ENCODE measurements at places on chromosomes 16 and 17. TPM values are rescaled to one million over a fixed set of nuclear protein-coding genes. Genes with fewer than 3 reads are reported as not detected.
A peak's percentile ranks its signal among the peaks of the same experiment; 100 is the strongest.

Gene JPH3
- under 0.01 TPM for total RNA-seq

GRCh38 chr17:75998327-75998795, 2.3 kb upstream of the CDK3 start:
- no peaks in the 10 kb centered on the region for H3K27me3 ChIP-seq
- no peak overlapping the region for H3K4me3 ChIP-seq
- H3K27ac ChIP-seq = peak overlapping the region; percentile 93

- peak; percentile 74 for DNase-seq
- H3K4me3 ChIP-seq = peak overlapping the region; percentile 53
- H3K27me3 ChIP-seq = no peaks in the 10 kb centered on the region
- peaks cover 55% of the 10 kb centered on the region for H3K4me1 ChIP-seq
- peak overlapping the region; percentile 95 for H3K27ac ChIP-seq
- H3K36me3 ChIP-seq = peaks cover 4% of the 10 kb centered on the region
These were observed 709 bp upstream of the ENO3 start for GRCh38 chr17:4950075-4950745.

GRCh38 chr17:56292010-56292409, 138.7 kb downstream of the ANKFN1 start:
- H3K4me3 ChIP-seq = no peak overlapping the region

Gene UBE2G1
- 25.3 TPM for total RNA-seq

DNA sequence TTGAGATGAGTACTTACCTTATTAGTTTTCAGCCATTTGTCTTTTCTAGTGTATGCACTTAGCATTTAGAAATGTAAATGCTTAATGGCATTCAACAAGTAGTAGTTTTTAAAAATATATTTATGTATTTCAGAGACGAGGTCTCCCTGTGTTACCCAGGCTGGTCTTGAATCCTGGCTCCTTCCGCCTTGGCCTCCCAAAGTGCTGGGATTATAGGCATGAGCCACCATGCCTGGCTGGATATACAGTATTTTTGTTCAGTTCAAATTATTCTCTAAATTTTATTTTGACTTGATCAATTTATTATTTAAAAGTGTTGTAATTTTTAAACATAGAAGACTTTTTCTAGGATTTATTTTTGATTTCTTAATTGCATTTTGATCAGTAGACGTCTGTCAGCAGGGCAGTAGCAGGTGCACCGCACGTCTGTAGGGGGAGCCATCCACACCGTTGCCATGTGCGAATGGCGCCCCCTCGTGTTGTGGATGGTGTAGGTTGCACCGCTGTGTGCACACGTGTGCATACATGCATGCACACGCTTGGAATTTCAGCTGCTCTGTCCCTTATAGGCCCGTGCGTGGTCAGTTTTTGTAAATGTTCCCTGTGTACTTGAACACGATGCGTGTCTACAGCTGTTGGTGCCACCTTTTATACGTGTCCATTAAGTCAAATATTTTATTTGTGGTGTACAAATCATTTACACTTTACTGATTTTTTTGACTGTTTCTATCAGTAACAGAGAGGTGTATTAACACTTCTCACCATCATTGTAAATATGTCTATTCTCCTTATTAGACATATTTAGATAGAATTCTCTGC, 30.6 kb downstream of the RPTOR start:
- peak; percentile 90 for DNase-seq
- H3K4me3 ChIP-seq = no peak overlapping the region
- H3K4me1 ChIP-seq = no peaks in the 10 kb centered on the region
- H3K27me3 ChIP-seq = no peaks in the 10 kb centered on the region
- H3K36me3 ChIP-seq = no peaks in the 10 kb centered on the region
- no peak overlapping the region for H3K27ac ChIP-seq

- no peaks in the 10 kb centered on the region for H3K36me3 ChIP-seq
- DNase-seq = no peak
- no peak overlapping the region for H3K4me3 ChIP-seq
- no peaks in the 10 kb centered on the region for H3K27me3 ChIP-seq
- no peak overlapping the region for H3K27ac ChIP-seq
These were observed 21.2 kb upstream of the SP6 start for GRCh38 chr17:47872019-47872650.

DNA sequence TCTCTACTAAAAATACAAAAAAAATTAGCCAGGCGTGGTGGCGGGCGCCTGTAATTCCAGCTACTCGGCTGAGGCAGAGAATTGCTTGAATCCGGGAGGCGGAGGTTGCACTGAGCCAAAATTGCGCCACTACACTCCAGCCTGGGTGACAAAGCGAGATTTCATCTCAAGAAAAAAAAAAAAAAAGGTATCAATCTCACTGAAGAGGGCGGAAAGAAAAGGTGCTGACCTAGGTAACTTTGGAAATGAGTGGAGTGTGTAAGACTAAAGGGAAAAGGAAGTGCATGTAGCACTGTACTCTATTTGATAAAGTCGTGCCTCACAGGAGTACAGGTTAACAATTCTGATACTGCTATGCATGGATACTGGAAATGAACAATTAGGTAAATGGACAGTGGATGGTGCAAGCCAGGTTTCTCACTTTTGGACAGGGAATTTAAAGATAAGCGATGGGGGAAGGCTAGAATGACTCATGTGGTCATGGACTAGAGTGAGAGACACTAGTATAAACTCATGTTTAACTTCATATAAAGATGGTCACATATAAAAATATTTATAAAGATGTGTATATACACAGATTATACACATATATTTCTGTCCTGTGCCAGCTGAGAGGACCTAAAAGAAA, 142.9 kb downstream of the CDK5R1 start:
- no peaks in the 10 kb centered on the region for H3K36me3 ChIP-seq
- no peak overlapping the region for H3K27ac ChIP-seq
- peaks cover 20% of the 10 kb centered on the region for H3K4me1 ChIP-seq
- H3K27me3 ChIP-seq = no peaks in the 10 kb centered on the region

- no peak overlapping the region for H3K27ac ChIP-seq
- no peak overlapping the region for H3K4me3 ChIP-seq
- H3K27me3 ChIP-seq = no peaks in the 10 kb centered on the region
- H3K36me3 ChIP-seq = peaks cover 3% of the 10 kb centered on the region
- no peaks in the 10 kb centered on the region for H3K4me1 ChIP-seq
These were observed 35.9 kb downstream of the ABCA10 start for GRCh38 chr17:69192754-69193153.

- H3K27me3 ChIP-seq = no peaks in the 10 kb centered on the region
- H3K36me3 ChIP-seq = peaks cover 8% of the 10 kb centered on the region
- H3K27ac ChIP-seq = no peak overlapping the region
- no peaks in the 10 kb centered on the region for H3K4me1 ChIP-seq
- H3K4me3 ChIP-seq = no peak overlapping the region
- no peak for DNase-seq
These were observed 54.3 kb upstream of the SREBF1 start for GRCh38 chr17:17890773-17891759.

GRCh38 chr17:58344791-58345157, 7.2 kb downstream of the SUPT4H1 start:
- H3K4me3 ChIP-seq = no peak overlapping the region
- no peaks in the 10 kb centered on the region for H3K4me1 ChIP-seq
- peak overlapping the region; percentile 52 for H3K27ac ChIP-seq
- peaks cover 48% of the 10 kb centered on the region for H3K36me3 ChIP-seq

Gene C16orf96
- total RNA-seq = 0.25 TPM

GRCh38 chr16:25297151-25297787, 39.6 kb upstream of the ZKSCAN2 start:
- peaks cover 4% of the 10 kb centered on the region for H3K4me1 ChIP-seq
- no peaks in the 10 kb centered on the region for H3K27me3 ChIP-seq
- H3K27ac ChIP-seq = no peak overlapping the region
- H3K4me3 ChIP-seq = no peak overlapping the region
- H3K36me3 ChIP-seq = no peaks in the 10 kb centered on the region

Gene GP2
- total RNA-seq = 0.09 TPM

- H3K4me3 ChIP-seq = no peak overlapping the region
- no peak for DNase-seq
- H3K36me3 ChIP-seq = peaks cover 3% of the 10 kb centered on the region
- no peaks in the 10 kb centered on the region for H3K4me1 ChIP-seq
- no peak overlapping the region for H3K27ac ChIP-seq
- no peaks in the 10 kb centered on the region for H3K27me3 ChIP-seq
These were observed 94.5 kb downstream of the MARF1 start for GRCh38 chr16:15548482-15548891.

- no peak overlapping the region for H3K4me3 ChIP-seq
- H3K36me3 ChIP-seq = peaks cover 7% of the 10 kb centered on the region
- H3K27ac ChIP-seq = no peak overlapping the region
- H3K4me1 ChIP-seq = no peaks in the 10 kb centered on the region
These were observed 43.7 kb downstream of the GOSR1 start for GRCh38 chr17:30520882-30521281.

Gene CCDC200
- not detected for total RNA-seq

- no peaks in the 10 kb centered on the region for H3K27me3 ChIP-seq
- no peaks in the 10 kb centered on the region for H3K4me1 ChIP-seq
- no peak overlapping the region for H3K27ac ChIP-seq
These were observed 236.3 kb downstream of the KCNJ2 start for GRCh38 chr17:70405492-70406220.

GRCh38 chr16:65790768-65791167, 575.7 kb upstream of the CDH5 start:
- DNase-seq = no peak
- H3K4me1 ChIP-seq = no peaks in the 10 kb centered on the region
- no peak overlapping the region for H3K4me3 ChIP-seq
- no peak overlapping the region for H3K27ac ChIP-seq

- H3K36me3 ChIP-seq = no peaks in the 10 kb centered on the region
- DNase-seq = peak; percentile 49
- H3K4me1 ChIP-seq = peaks cover 21% of the 10 kb centered on the region
- H3K27ac ChIP-seq = no peak overlapping the region
- no peaks in the 10 kb centered on the region for H3K27me3 ChIP-seq
These were observed 59.8 kb upstream of the RPH3AL start for GRCh38 chr17:412211-413015.

Gene KRTAP2-2
- total RNA-seq = not detected

GRCh38 chr17:2416010-2416734, 15.3 kb upstream of the MNT start:
- no peak overlapping the region for H3K27ac ChIP-seq
- DNase-seq = peak; percentile 92
- no peak overlapping the region for H3K4me3 ChIP-seq
- H3K27me3 ChIP-seq = no peaks in the 10 kb centered on the region

DNA sequence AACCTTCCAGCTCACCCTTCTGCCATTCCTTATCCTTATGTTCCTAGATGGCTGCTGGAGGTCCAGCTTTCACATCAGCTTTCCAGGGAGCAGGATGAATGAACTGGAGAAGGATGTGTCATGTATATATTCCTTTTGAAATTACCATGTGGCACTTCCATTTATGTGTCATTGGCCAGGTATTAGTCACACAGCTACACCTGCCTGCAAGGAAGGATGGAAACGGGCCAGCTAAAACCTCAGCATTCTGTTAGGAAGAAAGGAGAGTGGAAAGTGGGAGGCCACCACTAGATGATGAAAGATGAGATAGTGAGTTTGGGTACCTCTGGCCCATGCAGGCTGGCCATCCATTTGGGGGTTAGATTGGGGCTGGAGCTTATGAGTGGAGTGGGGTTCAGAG, 67.5 kb downstream of the KSR1 start:
- no peak for DNase-seq
- no peak overlapping the region for H3K27ac ChIP-seq
- no peak overlapping the region for H3K4me3 ChIP-seq

DNA sequence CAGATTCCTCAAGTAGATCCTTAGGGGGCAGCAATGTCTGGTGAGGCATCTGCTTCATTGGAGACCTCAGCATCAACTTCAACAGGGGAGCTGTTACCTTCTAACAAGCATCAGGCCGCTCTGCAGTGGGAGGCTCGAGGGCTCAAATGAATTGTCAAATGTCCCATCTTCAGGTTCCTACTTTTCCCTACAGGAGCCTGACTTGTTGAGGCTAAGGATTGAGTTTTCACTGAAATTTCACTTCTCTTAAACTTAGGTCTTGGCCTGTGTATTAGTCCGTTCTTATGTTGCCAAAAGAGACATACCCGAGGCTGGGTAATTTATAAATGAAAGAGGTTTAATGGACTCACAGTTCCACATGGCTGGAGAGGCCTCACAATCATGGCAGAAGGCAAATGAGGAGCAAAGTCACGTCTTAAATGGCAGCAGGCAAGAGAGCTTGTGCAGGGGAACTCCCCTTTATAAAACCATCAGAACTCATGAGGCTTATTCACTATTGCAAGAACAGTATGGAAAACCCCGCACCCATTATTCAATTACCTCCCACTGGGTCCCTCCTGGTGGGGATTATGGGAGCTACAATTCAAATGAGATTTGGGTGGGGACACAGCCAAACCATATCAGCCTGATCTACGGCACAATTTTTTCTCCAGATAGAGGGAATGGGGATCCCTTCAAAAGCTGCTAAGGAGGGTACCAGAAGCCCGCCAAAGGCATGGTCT, 5.1 kb upstream of the CD300LD start:
- no peak for DNase-seq
- no peaks in the 10 kb centered on the region for H3K36me3 ChIP-seq
- H3K27ac ChIP-seq = no peak overlapping the region
- H3K27me3 ChIP-seq = peaks cover 3% of the 10 kb centered on the region

DNA sequence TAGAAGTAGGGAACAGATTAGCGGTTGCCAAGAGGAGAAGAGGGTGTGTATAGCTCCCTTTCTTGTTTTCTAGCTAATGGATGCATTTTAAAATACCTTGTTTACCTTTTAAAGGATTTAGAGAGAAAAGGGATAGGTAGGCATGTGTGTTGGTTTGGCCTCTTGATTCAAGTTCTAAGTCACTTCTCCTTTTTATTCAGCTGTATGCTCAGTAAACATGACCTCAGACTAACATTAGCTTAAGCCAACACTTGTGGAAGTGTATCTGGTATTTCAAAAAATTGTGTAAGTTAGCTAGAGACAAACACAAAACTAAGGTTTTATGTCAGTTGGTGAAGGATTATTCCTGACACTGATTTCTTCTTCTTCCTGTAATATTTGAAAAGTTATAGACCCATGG, 204.1 kb upstream of the NOG start:
- no peaks in the 10 kb centered on the region for H3K4me1 ChIP-seq
- no peak overlapping the region for H3K4me3 ChIP-seq
- H3K27me3 ChIP-seq = no peaks in the 10 kb centered on the region
- H3K27ac ChIP-seq = no peak overlapping the region
- H3K36me3 ChIP-seq = no peaks in the 10 kb centered on the region
- DNase-seq = no peak

DNA sequence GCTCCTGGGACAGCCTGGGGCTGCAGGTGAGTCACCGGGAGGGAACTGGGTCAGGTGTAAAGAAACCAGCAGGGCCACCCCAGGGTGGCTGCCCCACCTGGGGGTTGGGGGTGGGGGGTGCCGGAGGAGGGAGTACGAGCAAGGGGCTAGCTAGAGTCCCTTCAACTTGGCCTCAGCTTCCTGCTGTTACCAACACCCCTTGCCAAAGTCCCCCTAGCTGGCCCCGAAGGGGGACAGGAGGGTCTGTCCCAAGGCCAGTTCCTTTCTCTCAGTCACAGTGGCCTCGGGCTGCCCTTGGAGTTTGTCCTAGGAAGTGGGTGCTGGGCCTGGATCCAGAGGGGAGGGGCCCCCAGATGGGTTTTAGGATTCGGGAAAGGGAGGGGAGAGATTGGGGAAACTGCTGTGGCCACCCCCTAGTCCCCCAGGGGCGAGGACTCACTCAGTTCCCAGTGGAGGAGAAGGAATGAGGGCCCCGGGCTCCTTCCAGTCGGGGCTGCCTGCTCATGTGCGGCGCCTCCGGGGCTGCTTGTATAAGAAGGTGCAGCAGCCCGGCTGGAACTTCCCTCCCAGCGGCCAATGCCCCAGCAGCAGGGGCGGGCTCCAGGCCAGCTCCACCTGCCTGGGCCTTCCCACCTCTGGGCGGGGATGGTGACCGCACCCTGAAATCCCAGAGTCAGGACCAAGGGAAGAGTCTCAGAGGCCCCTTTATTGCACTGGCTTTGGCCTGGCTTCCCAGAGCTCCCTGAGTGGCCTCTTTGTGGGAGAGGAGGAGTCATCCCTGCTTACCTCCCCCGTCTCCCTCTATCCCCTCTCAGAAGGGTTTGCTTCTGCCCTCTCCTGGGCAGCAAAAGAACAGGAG, 7.3 kb downstream of the ARHGAP27 start:
- no peak overlapping the region for H3K4me3 ChIP-seq
- no peaks in the 10 kb centered on the region for H3K36me3 ChIP-seq
- no peaks in the 10 kb centered on the region for H3K27me3 ChIP-seq
- no peak overlapping the region for H3K27ac ChIP-seq

Data from liver (tissue), 10 donors.